ENCODE measurements at places on chromosomes 4 and X.

DNA sequence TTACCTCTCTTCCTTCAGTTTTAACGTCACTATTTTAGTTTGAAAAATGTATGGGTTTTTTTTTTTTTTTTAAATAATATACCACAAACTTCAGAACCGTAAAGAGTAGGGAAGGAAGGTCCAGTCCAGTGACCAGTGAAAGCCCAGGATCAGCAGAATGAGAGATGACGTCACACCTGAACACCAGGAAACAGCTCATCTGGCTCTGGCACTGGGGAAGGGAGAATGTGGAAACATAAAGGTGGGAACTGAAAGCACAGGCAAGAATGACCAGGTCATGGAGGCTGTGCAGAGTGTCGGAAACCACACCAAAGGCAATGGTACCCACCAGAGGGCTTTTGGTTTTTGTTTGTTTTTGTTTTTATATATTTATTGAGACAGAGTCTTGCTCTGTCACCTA is 141.2 kb downstream of the DHX15 start:
- no peaks in the 10 kb centered on the region for H3K36me3 ChIP-seq
- no peak overlapping the region for H3K27ac ChIP-seq
- H3K4me3 ChIP-seq, result no peak overlapping the region
- H3K27me3 ChIP-seq, result peaks cover 13% of the 10 kb centered on the region
- H3K4me1 ChIP-seq, result no peaks in the 10 kb centered on the region

DNA sequence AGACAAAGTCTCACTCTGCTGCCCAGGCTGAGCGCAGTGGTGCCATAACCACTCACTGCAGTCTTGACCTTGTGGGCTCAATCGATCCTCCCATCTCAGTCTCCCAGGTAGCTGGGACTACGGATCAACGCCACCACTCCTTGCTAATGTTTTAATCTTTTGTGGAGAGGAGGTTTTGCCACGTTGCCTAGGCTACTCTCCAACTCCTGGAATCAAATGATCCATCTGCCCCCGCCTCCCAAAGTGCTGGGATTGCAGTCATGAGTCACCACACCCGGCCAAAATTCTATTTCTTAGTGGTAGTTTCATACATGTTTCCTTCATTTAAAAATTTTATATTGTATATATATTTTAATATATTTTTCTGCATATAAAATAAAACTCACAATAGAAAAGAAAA is 125.8 kb upstream of the CLNK start:
- no peaks in the 10 kb centered on the region for H3K27me3 ChIP-seq
- no peak overlapping the region for H3K4me3 ChIP-seq
- no peak for DNase-seq
- no peak overlapping the region for H3K27ac ChIP-seq
- no peaks in the 10 kb centered on the region for H3K36me3 ChIP-seq
- no peaks in the 10 kb centered on the region for H3K4me1 ChIP-seq

DNA sequence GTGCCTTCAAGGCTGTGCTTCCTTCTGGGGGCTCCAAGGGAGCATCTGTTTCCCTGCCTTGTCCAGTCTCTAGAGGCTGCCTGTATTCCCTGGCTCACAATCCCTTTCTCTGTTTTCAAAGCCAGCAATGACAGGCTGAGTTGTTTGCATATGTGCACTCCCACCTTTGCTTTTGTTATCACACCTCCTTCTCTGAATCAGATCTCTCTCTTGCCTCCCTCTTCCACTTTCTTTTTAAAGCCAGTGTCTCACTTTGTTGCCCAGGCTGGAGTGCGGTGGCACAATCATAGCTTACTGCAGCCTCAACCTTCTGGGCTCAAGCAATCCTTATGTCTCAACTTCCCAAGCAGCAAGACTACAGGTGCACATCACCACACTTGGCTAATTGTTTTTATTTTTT is 37.1 kb upstream of the LEF1 start:
- no peak overlapping the region for H3K4me3 ChIP-seq
- H3K27ac ChIP-seq, result no peak overlapping the region
- no peaks in the 10 kb centered on the region for H3K4me1 ChIP-seq
- no peaks in the 10 kb centered on the region for H3K36me3 ChIP-seq

DNA sequence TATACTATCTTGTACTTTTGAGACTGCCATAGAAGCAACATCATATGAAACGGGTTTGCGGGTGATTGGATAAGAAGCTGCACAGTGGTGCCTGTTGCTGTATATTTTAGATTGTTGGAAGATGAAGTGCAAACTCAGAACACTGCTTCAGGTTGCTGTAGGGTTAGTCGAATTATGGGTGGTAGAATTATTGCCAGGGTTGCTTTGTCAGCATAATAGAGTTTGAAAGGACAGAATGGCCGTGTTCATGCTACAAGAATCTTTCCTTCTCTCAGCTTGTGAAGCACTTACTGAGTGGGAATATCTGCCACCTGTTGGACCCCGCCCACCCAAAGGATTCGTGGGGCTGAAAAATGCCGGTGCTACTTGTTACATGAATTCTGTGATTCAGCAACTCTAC is 115.5 kb downstream of the USP9X start:
- no peaks in the 10 kb centered on the region for H3K4me1 ChIP-seq
- H3K4me3 ChIP-seq, result no peak overlapping the region
- H3K36me3 ChIP-seq, result peaks cover 5% of the 10 kb centered on the region
- no peak for DNase-seq
- no peaks in the 10 kb centered on the region for H3K27me3 ChIP-seq

DNA sequence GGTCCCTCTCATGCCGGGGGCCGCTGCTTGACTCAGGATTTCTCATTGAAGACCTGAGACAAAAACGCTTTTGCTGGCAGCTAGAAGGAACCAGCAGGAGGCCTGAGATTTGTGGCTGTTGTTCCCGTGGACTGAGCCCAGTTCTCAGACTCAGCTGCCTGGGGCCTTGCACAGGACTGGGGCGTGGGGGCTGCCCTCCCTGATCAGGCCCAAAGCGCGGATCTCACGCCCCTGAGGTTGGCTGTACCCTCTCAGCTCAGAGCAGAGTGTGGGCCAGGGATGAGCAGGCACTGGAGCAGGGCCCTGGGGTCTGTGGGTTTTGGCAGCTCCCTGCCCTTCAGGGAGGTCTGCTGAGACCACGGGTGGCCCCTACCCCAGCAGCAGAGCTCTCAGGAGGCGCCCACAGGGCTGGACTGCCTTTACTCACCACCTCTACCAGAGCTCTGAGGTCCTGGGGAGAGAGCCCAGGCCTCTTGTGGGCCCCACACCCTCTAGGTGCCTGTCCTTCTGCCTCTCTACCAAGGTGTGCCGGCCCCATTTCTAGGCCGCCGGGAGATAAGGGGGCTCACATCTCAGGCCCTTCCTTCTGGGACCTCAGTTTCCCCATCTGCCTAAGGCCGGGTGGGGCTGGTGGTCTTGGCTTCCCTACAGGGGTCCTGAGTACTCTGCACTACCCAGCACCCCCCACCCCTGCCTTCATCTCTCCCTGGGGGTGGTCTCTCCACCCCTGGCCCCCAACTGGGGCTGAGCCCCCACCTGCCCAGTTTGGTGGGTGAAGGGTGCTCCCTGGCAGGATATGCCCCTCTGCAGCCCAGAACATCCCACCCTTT is 5.6 kb downstream of the MSANTD1 start:
- DNase-seq, result no peak
- no peak overlapping the region for H3K27ac ChIP-seq
- no peak overlapping the region for H3K4me3 ChIP-seq
- no peaks in the 10 kb centered on the region for H3K27me3 ChIP-seq

DNA sequence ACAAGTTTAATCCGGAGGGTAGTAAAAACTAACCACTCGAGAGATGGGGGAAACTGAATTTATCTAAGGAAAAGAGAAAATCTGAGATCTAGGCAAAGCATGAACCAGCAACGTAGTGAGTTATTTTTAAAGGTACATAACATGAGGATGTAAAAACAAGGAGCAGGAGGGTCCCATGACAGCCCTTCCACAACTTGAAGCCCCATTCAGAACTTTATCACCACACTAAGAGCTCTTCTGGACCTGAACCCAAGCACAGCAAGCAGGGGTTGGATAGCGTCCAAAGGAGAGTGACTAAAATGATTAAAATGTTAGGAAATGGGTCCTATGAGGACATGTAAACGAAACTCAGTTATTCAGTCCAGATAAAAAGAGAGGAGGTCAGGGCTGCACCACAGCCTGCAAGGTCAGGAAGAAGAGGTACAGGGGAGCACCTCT is 16.2 kb downstream of the SH3RF1 start:
- H3K27me3 ChIP-seq, result no peaks in the 10 kb centered on the region
- peak overlapping the region; percentile 10 for H3K4me3 ChIP-seq
- peaks cover 87% of the 10 kb centered on the region for H3K4me1 ChIP-seq
- peak overlapping the region; percentile 82 for H3K27ac ChIP-seq
- H3K36me3 ChIP-seq, result no peaks in the 10 kb centered on the region

- no peaks in the 10 kb centered on the region for H3K36me3 ChIP-seq
- H3K4me3 ChIP-seq, result no peak overlapping the region
- H3K27me3 ChIP-seq, result no peaks in the 10 kb centered on the region
- no peak overlapping the region for H3K27ac ChIP-seq
Observed at GRCh38 chrX:152991123-152991522, 2.8 kb downstream of the PNMA5 start.

DNA sequence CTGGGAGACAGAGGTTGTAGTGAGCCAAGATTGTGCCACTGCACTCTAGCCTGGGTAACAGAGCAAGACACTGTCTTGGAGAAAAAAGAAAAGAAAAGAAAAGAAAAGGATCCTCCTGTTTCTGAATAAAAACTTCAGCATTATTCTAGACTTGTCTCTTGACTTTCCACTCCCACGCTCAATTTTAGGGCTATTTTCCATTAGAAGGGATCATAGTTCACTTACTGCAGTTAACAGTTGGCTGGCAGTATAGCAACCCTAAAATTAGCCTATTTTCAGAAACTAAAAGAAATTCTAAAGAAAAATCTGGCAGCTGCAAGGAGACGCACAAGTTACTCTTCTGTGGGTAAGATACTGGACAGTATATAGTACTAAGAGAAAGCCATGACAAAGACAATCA is 28.1 kb downstream of the THOC2 start:
- no peaks in the 10 kb centered on the region for H3K36me3 ChIP-seq
- no peaks in the 10 kb centered on the region for H3K4me1 ChIP-seq
- no peaks in the 10 kb centered on the region for H3K27me3 ChIP-seq
- no peak overlapping the region for H3K4me3 ChIP-seq

GRCh38 chrX:153865685-153866084 is 20.3 kb downstream of the L1CAM start:
- H3K27me3 ChIP-seq, result no peaks in the 10 kb centered on the region
- H3K4me1 ChIP-seq, result no peaks in the 10 kb centered on the region
- H3K36me3 ChIP-seq, result no peaks in the 10 kb centered on the region
- no peak overlapping the region for H3K4me3 ChIP-seq
- no peak overlapping the region for H3K27ac ChIP-seq

- H3K27me3 ChIP-seq, result no peaks in the 10 kb centered on the region
- no peaks in the 10 kb centered on the region for H3K36me3 ChIP-seq
- H3K4me1 ChIP-seq, result no peaks in the 10 kb centered on the region
- no peak overlapping the region for H3K4me3 ChIP-seq
- no peak overlapping the region for H3K27ac ChIP-seq
- no peak for DNase-seq
Observed at GRCh38 chr4:72430050-72430449, 139.0 kb downstream of the ADAMTS3 start.

- no peaks in the 10 kb centered on the region for H3K4me1 ChIP-seq
- H3K27me3 ChIP-seq, result no peaks in the 10 kb centered on the region
- H3K4me3 ChIP-seq, result no peak overlapping the region
- no peak for DNase-seq
- H3K36me3 ChIP-seq, result no peaks in the 10 kb centered on the region
Observed at GRCh38 chrX:72316408-72317110, 10.8 kb upstream of the CITED1 start.

- no peak overlapping the region for H3K4me3 ChIP-seq
- H3K27ac ChIP-seq, result no peak overlapping the region
- H3K27me3 ChIP-seq, result no peaks in the 10 kb centered on the region
- no peaks in the 10 kb centered on the region for H3K36me3 ChIP-seq
Observed at GRCh38 chr4:80139671-80140070, 57.6 kb upstream of the PRDM8 start.

DNA sequence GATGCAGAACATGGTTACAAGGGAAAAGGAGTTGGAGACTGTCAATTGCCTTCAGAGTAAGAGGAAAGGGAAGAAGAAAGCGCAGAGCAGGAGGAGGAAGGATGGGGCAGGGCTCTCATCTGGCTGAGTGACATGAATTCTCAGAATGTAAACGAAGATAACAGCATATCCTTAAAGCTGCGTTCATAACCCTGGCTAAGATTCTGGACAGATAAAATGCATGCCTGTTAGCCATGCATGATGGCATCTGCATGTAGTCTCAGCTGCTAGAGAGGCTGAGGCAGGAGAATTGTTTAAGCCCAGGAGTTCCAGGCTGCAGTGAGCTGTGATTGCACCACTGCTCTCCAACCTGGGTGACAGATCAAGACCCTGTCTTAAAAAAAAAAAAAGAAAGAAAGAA is 493.5 kb upstream of the PRKX start:
- H3K36me3 ChIP-seq, result no peaks in the 10 kb centered on the region
- no peak overlapping the region for H3K27ac ChIP-seq
- no peak for DNase-seq
- H3K4me1 ChIP-seq, result no peaks in the 10 kb centered on the region
- no peaks in the 10 kb centered on the region for H3K27me3 ChIP-seq
- no peak overlapping the region for H3K4me3 ChIP-seq
